Activated CD8-positive, alpha-beta memory T cell treated with anti-CD3 and anti-CD28 coated beads, Interleukin-2, amount 10 ng/mL, durations not matched to agents 7 days and 5 days (primary cell): ENCODE measurements at places on chromosomes 1 and 21. TPM values are rescaled to one million over a fixed set of nuclear protein-coding genes. Genes with fewer than 3 reads are reported as not detected.

TRIM67 gene
- total RNA-seq = not detected

FCRL2 gene
- total RNA-seq = not detected

- DNase-seq = no peak
Measured at GRCh38 chr1:20198918-20199317, 12.6 kb upstream of the PLA2G2C start.

GRCh38 chr1:230427094-230427876 is 1.2 kb upstream of the PGBD5 start:
- no peak for DNase-seq

DNA sequence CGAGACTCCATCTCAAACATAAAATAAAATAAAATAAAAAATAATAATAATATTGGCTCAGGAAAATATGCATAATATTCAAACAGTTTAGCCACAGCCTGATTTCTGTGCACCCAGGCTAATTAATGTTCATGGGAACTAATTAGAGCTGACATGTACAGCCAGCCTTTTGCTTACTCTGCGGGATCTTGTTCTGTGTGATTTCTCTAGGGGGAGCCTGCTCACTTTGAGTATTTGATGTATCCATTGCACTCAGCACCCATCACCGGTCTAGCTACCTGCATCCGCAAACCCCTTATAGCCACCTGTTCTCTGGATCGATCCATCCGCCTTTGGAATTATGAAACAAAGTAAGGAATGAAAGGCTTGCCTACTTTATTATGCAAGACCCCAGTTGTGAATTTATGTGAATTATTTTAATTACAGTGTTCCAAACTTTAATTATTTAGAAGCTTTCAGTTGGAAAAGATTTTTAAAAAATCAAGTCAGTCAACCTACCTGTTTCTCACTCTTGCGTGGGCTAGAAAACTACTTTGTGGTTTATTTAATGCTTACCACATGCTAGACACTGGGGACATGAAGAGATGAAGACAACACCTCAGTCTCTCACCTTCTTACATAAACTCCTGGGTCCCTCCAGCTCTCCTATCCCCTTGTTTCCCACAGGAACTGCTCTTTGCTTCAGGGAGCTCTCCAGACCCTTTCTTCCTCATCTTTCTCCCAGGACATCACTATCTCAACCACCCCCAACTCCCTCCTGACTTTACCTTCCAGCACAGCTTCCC is 25.4 kb downstream of the CFAP57 start:
- DNase-seq = no peak

GRCh38 chr1:233566886-233567285 is 47.0 kb upstream of the KCNK1 start:
- DNase-seq = no peak

- DNase-seq = no peak
Measured at GRCh38 chr1:113109908-113110554, 37.0 kb downstream of the LRIG2 start.
